ENCODE measurements at places on chromosomes 1 and 21.

DNA sequence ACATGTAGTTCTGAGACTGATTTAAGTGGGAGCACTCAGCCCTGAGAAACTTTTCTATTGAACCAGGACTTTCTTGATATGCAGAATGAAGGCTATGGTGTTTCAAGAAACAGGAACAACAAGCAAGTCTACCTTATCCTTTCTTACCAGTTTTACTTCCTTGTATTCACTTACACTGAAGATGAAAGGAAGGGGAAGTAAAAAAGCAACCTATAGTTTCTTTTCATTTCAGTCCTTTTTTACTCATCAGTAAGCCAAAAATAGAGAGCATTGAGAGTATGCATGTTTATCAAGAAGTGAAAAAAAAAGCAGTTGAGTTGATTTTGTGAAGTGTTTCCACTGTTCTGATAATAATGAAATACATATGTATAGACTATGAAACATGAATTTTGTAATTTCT lies 1010.3 kb downstream of the AMY1C start:
- DNase-seq = no peak

DNA sequence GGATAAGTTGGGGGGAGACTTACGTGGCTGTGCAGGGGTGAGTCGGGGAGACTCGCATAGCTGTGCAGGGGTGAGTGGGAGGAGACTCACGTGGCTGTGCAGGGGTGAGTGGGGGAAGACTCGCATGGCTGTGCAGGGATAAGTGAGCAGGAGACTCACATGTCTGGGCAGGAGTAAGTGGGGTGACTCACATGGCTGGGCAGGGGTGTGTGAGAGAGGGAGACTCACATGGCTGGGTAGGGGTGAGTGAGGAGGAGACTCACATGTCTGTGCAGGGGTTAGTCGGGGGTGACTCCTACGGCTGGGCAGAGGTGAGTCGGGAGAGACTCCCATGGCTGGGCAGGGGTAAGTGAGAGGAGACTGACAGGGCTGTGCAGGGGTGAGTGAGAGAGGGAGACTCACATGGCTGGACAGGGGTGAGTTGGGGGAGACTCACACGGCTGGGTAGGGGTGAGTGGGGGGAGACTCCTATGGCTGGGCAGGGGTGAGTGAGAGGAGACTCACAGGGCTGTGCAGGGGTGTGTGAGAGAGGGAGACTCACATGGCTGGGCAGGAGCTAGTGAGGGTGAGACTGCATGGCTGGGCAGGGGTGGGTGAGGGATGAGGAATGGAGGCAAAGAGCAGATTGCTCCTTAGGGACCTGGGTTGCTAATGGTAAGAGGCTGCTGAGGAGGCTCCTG lies 56.0 kb upstream of the ABCG1 start:
- DNase-seq = no peak

- DNase-seq = no peak
Observed at GRCh38 chr1:114671011-114671938, 1.4 kb upstream of the DENND2C start.

GRCh38 chr1:46102769-46103476 lies 29.5 kb downstream of the PIK3R3 start:
- DNase-seq = no peak

Measured in hematopoietic multipotent progenitor cell treated with erythropoietin and hydrocortisone succinate and interleukin-3 and kit ligand, for 17 days (in vitro differentiated cells).